ENCODE measurements at places on chromosomes 6 and 20.

GRCh38 chr6:150069706-150070105 lies 785 bp upstream of the ULBP3 start:
- DNase-seq = no peak

DNA sequence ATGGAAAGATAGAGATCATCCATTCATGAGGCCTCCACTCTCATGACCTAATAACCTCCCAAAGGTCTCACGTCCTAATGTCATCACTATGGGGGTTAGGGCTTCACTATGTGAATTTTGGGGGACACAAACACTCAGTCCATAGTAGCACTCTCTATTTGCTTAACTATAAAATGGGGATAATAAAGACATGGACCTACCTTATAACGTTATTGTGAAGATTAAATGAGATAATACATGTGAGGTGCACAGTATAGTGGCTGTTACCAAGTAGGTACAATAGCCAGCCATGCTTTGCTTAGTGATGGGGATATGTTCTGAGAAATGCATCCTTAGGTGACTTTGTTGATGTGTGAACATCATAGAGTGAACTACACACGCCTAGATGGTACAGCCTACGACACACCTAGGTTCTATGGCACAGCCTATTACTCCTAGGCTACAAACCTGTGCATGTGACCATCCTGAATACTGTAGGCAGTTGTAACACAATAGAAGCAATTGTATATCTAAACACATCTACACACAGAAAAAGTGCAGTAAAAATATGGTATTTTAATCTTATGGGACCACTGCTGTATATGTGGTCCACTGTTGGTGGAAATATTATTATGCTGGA lies 39.7 kb downstream of the PPP1R14C start:
- DNase-seq = no peak

GRCh38 chr20:60446267-60447111 lies 488.3 kb downstream of the CDH26 start:
- no peak for DNase-seq

DNA sequence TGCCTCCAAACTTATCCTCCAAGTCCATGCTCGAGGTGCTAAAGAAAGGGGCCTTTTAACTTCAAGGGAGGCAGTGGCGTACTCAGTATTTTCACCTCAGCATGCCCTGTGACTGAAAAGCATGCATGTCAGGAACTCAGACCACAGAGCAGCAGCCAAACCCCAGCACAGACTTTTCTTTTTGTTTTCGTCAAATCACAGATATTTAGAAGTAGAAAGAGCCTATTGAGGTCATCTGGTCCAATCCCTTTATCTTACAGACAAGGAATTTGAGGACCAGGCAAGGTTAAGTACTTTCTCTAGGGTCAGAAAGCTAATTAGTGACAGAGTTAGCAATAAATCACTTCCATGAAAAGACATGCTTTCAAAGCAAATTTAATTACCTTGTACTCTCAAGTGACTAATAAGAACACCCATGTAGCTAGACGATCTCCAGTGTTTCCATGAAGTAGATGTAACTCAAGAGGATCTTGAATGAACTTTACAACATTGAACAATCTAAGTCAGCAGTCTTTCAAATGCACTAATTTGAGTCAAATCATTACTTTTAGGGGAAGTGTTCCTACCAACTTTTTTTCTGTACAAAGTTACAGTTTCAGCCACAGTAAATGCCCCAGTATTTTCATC lies 35.9 kb downstream of the MOXD1 start:
- no peak for DNase-seq

DNA sequence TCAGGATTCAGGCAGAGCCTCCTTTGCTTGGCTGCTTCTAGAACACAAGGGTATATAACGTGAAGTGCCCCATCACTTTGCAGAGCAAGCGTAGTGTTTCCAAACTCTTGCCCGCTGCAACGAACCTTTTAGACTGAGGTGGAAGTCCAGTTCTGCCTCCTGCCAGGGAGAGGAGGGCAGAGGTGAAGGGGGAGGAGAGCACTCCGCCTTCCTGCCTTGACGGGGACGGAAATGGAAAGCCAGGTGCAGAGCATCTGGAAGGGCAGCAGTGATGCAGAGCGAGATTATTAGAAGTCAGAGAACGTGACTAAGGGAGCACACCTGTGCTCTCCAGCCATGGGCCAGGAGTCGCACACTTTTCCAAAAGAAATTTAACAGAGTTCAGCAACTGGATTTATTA lies 63.4 kb downstream of the RREB1 start:
- no peak for DNase-seq

DNA sequence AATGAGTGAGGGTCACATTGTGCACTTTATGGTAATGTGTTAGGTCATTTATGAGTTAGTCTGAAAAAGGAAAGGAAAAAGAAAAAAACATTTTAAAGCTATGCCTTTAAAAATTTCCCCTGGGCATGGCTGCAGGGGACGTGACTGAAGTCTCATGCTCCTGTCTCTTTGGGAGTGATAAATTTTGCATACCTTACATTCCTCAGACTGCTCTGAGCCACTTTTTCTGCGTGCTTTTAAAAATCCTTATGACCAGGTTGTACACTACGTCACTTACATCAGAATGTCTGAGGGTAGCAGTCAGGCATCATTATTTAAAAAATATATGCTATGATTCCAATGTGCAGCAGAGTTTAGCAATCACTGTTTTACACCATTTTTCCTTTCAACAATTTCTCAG lies 121.2 kb downstream of the RFPL4B start:
- peak; percentile 83 for DNase-seq

DNA sequence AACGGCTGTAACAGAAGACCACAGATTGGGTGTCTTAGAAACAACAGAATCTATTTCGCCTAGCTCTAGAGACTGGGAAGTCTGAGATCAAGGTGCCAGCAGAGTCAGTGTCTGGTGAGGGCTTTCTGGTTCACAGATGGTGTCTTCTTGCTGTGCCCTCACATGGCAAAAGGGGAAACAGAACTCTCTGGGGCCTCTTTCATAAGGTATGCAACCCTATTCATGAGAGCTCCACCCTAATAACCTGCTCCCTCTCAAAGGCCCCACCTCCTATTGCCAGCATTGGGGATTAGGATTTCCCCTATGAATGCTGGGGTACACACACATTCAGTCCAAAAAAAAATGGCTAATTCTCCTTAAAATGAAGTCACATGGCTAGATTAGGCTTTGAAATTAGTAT lies 10.0 kb downstream of the TXNDC5 start:
- DNase-seq = no peak

GRCh38 chr20:63230800-63231268 lies 4.9 kb upstream of the BIRC7 start:
- peak; percentile 78 for DNase-seq

GRCh38 chr6:143241911-143242310 lies 181.2 kb downstream of the AIG1 start:
- no peak for DNase-seq

DNA sequence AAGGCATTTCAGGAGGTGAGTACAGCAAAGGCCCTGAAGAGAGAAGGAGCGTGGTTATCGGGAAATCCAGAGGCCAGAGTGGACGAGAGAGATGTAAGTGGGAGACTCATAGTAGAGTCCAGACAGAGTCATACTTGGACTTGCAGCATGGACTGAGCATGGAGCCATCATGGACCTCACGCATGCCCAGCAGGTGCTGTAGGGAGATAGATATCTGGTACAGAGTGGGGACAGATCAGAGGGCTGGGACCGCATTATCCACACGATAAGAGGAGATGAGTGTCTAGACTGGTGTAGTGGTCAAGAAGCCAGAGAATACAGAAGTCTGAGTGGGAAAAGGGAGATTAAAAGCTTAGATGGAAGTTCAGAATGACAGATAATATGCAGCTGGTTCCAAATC lies 127.0 kb downstream of the TBC1D7 start:
- DNase-seq = no peak

DNA sequence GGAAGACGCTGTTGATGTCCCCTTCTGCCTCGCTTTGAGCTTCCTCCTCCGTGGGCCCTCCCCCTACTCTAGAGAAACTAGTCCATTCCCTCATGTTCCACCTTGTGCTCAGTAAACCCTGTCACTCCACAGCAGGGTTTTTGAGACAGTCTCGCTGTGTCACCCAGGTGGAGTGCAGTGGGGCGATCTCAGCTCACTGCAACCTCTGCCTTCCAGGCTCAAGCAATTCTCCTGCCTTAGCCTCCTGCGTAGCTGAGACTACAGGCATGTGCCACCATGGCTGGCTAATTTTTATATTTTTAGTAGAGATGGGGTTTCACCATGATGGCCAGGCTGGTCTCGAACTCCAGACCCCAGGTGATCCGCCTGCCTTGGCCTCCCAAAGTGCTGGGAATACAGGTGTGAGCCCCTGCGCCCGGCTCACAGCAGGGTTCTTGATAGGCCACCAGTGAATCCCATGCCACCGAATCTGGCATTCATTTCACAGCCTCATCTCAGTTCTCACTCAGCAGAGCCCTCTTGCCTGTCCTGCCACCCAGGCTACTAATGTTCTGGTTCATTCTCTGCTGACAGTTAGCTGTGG lies 36.0 kb downstream of the PANK2 start:
- no peak for DNase-seq

- no peak for DNase-seq
These were observed 15.5 kb downstream of the RARS2 start for GRCh38 chr6:87574237-87574804.

DNA sequence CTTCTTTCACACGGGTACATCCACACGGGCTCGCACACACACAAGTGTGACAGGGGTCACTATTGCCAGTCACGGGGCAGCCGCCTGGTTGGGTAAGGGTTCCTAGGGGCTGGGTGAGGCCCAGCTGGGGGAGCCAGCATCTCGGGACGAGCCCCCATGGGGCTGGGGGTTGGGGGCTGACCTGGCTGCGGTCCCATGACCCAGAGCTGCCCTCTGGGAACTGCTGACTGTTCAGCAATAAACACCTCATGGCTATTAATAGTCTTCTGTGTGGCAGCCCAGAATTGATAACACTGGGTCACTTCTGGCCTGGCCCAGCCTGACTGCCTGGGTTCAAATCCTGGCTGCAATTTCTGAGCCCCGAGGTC lies 23.8 kb downstream of the VEGFA start:
- no peak for DNase-seq

DNA sequence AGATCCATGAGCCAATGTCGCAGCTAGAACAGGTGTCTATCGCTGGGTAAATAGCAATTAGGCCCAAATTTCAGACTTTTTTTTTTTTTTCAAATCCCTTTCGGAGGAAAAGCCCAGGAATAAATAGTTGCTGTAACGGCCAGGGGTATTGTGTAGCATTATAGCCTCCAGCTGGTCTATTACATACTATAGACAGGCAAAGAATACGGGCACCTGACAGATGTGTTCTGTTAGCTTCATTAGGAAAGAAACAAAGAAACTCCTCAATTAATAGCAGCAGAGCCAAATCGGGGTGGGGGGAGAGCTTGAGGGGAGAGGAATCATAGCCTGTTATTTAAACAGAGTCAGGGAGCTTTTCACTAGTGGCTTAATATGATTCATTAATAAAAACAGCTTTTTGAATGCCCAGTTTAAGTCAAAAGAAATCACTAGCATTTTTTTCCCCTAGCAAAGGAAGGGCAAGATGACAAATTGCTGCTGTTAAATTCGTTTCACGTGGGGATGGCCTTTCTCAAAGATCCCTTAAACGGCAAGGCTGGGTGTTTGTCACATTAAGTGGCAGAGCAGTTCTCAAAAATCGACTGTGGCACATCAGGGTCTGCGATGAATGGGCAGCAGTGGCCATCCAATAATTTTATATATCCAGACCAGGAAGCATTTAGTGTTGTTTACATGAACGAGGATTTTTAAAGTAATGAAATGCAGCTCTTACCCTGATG lies 139.4 kb downstream of the ID4 start:
- DNase-seq = no peak

DNA sequence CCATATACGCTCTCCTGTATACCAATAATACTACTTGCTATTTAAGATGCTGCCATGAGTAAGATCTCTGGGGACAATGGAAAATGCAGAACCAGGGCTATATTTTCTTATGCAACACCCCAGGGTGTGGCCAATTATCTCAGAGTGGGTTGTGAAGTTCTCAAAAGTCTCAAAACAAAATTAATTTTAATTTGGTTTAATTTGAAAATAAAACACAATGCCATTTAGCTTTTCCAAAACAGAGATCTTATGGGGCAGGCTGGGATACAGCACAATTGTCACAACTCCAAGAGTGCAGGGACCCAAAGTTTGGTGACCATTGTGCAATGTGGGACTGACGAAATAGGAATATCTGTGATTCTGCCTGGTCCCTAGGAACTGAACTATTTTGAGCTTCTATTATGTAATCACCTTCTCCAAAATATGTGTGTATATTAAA lies 43.1 kb downstream of the MBOAT1 start:
- DNase-seq = no peak

DNA sequence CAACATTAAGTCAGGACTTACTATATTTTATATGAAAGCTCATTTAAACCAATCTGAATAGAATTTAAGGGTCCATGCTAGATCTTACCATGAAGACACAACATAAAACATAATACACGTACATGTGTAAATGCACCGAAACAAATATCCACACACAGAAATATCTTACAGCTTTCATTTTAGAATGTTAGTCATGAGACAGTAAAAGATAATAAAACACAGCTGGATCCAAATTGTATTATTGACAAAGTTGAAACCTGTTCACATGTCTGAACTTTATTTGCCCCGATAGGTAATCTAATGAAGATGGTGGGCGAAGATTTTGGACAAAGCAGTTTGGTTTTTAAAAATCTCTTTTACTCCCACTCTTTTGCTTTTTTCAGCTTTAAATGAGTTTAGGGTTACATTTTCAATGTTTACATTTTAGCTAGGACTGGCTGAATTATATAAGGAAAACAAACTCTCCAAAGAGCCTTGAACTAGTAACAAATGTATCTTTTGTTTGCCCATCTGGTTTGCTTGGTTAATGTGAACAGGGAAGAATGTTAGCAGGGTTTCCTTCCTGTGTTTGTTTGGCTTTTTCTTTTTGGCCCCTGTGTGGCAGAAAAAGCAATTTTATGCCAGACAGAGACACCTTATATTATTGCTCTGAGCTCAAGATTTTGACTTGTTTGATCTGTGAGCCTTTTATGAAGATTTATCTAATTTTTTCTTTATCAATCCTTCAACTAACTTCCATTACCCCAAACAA lies 5.1 kb upstream of the TMEM181 start:
- no peak for DNase-seq

- peak; percentile 72 for DNase-seq
These were observed 65.9 kb downstream of the PTPN1 start for GRCh38 chr20:50575865-50576720.

DNA sequence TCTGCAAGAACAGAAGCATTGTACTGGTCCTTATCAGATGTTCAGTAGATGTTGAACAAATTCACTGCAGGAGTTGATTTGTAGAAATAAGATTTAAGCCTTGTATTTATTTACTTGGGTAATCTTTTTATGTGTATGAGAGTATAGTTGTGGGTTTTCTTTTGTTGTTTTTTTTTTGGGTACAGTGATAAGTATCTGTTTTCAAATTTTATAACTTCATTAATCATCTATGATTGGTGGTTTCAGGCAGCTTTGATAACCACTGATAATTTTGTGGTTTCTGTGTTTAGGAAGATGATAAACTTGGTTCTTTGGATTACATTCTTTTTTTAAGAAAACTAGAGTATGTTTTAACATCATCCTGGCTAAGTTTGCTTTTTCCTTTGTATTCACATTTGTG lies 2.8 kb downstream of the AFDN start:
- DNase-seq = no peak

- DNase-seq = no peak
These were observed 22.3 kb upstream of the LAMP5 start for GRCh38 chr20:9492067-9492466.

All from ELR (cell line).